Stomach (tissue), 19 donors: ENCODE measurements at places on chromosomes 13 and 19.

DNA sequence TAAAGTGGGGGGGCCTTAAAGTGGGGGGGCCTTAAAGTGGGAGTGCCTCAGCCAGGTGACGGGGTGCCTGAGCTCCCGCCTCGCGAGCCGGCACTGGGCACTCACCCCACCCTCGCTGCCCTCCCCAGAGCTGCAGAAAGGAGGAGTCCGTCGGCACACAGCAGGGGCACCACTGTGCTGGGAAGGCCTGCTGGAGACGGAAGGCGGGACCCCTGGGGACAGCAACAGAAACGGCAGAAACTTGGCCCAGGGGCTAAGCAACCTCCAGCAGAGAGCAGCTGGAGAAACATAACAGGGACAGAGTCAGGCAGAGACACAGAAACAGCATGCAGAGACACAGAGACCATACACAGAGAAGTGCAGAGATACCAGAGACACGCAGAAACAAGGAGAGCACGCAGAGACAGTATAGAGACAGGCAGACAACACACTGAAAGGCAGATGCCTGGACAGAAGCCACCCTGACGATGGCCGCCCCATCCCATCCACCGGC lies 7.9 kb downstream of the CFD start:
- H3K27ac ChIP-seq, result no peak overlapping the region
- no peak for DNase-seq
- H3K27me3 ChIP-seq, result no peaks in the 10 kb centered on the region
- H3K4me3 ChIP-seq, result no peak overlapping the region

DNA sequence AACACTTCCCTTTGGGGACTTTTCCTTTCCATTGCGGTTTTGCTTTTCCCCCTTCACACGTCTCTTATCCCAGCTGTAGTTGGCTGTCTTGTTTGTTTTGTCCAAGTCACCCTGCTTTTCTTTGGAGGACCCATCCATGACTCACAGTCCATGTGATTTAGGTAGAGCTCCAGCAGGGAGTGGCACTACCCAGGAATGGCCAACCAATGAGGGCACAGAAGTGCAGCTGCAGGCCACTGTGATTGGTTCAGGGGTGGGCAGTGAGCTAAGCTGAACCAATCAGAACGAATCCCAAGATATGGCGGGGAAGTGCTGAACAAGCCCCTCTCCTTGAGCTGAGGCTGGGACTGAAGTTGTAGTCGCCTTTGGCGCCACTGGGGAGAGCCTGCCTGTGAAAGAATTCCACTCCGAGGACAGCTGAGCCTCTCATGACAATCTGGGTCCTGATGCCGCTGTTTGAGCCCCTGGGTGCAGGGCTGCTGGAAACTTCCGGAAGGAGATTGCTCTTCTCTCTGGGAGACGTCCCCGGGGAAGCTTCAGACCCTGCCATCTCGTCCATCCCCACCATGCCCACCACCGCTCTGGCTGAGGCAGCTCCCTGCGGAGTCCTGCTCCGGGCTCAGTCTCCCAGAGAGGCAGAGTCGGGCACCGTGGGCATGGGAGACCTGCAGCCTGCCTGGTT lies 62.9 kb upstream of the URI1 start:
- H3K4me3 ChIP-seq, result no peak overlapping the region
- no peak for DNase-seq
- no peaks in the 10 kb centered on the region for H3K27me3 ChIP-seq

- H3K36me3 ChIP-seq, result no peaks in the 10 kb centered on the region
- peaks cover 23% of the 10 kb centered on the region for H3K4me1 ChIP-seq
- DNase-seq, result no peak
- no peak overlapping the region for H3K27ac ChIP-seq
- H3K4me3 ChIP-seq, result no peak overlapping the region
Observed at GRCh38 chr13:32073180-32073864, 41.7 kb downstream of the FRY start.

GRCh38 chr13:47999973-48000372 lies 1.1 kb downstream of the SUCLA2 start:
- no peaks in the 10 kb centered on the region for H3K27me3 ChIP-seq
- peak overlapping the region; percentile 91 for H3K27ac ChIP-seq
- peak overlapping the region; percentile 99 for H3K4me3 ChIP-seq
- DNase-seq, result no peak

GRCh38 chr13:114128624-114129522 lies 3.5 kb downstream of the RASA3 start:
- peak; percentile 88 for DNase-seq
- H3K4me3 ChIP-seq, result peak overlapping the region; percentile 16
- H3K27ac ChIP-seq, result peak overlapping the region; percentile 83
- peaks cover 12% of the 10 kb centered on the region for H3K27me3 ChIP-seq

DNA sequence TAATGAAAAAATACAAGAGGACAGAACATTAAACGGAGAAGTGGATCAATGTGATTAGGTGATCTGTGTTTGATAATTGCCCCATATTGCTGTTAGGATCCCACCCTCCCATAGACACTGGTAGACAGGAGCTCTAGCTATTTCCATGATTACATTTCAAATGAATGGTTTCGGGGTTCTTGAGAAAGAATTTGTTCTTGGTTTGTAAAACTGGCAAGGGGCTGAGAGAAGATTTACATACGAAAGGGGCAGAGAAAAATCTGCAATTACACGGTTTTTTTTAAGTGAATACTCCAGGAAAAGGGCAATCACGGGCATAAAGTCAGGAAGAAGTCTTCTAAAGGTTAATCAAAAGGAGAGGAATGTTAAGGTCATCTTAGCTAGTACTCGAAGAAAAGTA lies 2125.7 kb upstream of the PCDH20 start:
- no peaks in the 10 kb centered on the region for H3K27me3 ChIP-seq
- H3K4me3 ChIP-seq, result no peak overlapping the region
- H3K4me1 ChIP-seq, result no peaks in the 10 kb centered on the region

DNA sequence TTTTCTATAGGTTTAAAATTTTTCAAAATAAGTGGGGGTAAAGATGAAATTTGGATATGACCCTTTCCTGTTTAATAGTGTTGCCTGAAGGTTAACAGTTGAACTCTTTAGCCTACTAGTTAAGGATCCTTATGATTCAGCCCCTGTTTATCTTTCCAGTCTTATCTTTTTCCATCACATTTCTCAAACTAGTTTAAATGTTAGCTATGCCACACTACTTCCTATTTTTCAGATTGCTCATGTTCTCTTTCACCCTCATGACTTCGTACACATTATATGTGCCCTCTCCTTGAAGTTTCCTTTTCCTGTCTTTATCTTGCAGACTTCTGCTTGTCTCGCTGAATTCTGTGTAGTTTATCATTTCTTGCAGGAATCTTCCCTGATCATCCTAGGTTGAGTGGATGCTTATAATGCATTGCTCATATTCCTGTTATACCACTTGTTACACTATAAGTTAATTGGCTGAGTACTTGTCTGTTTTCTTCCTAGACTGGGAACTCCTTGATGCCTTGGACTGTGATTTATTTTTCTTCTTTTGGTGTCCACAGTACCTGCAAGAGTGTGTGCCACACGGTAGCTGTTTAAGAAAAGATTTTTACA lies 86.7 kb downstream of the FNDC3A start:
- H3K27ac ChIP-seq, result no peak overlapping the region
- H3K4me1 ChIP-seq, result peaks cover 24% of the 10 kb centered on the region
- H3K4me3 ChIP-seq, result no peak overlapping the region
- DNase-seq, result no peak
- H3K36me3 ChIP-seq, result no peaks in the 10 kb centered on the region
- no peaks in the 10 kb centered on the region for H3K27me3 ChIP-seq

- H3K27ac ChIP-seq, result no peak within 1 kb of the TSS
- peaks cover 8% of the 10 kb centered on the region for H3K27me3 ChIP-seq
- H3K36me3 ChIP-seq, result no peaks in the 10 kb centered on the region
- no peaks in the 10 kb centered on the region for H3K4me1 ChIP-seq
- no peak within 1 kb of the TSS for H3K4me3 ChIP-seq
Observed at GRCh38 chr19:14674764-14675163, at the start of gene ADGRE3. TSS of gene ADGRE3 (minus strand) at chr19:14674844. CDS start at chr19:14674770, 74 bp downstream.

GRCh38 chr19:4712771-4713170 lies 10.9 kb downstream of the DPP9 start:
- no peaks in the 10 kb centered on the region for H3K27me3 ChIP-seq
- peaks cover 80% of the 10 kb centered on the region for H3K36me3 ChIP-seq

DNA sequence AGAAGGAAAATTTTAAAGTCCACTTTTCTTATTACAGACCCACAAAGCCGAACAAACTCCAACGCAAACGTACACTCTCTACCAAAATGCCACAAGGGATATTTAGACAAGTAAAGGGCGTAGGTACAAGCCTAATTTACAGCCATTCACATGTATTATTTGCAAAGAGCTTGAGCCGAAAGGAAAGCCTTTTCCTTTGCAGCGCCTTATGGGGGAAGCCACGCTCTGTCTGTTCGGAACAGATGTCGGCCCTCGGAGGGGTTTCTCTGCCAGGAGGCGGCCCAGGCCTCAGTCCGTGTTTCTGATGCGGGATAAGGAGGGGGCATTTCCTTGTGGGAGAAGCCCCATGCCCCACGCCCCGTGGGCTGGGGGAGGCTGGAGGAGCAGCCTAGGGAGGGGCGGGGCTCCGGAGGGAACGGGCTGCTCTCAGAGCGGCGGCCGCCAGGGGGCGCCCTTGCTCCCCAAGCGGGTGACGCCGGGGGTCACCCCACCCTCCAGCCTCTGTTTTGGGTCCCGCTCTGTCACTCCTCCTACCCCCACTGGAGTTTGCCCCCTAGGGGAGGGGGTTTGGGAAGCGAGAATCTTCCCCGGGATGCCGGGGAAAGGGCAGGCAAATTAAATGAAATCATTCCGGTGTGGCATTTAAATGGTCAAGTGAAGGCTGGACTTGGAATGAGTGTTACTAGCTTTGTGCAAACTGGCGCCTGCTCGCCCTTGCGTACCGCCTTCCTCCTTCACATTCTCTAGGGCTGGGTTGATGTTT lies 2.9 kb downstream of the HTR2A start:
- peak; percentile 91 for DNase-seq
- peaks cover 34% of the 10 kb centered on the region for H3K4me1 ChIP-seq
- no peaks in the 10 kb centered on the region for H3K27me3 ChIP-seq
- peak overlapping the region; percentile 11 for H3K27ac ChIP-seq
- peak overlapping the region; percentile 58 for H3K4me3 ChIP-seq

DNA sequence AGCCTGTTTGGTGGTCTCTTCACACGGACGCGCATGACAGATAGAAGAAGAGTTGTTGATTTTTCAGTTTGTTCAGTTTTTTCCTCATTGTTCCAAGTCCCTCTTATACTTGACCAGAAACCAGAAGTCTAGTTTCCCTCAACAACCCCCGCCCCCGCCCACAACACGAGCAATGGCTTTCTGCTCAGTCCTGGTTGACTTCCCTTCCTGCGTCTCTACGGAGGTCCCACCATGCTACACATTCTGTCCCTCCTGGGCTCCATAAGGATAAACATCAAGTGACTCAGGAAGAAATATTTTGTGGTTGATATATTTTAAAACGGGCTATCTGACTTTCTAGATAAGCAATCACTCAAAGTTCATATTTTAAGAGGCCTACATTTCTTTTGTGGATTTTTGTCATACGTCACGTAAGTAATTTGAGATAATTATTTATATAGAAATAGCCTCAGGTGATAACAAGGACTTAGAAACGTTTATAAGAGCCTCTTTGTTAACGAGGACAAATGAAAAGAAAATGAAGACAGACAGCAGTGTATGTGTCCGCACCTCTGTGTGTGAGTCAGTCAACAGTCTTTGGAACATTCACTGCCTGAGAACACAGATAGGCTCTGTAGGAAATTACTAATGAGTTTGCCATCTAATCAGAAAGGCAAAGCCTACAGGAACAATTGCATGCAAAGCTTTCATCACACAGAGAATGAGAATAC lies 214.4 kb downstream of the RAP2A start:
- no peaks in the 10 kb centered on the region for H3K27me3 ChIP-seq
- H3K4me3 ChIP-seq, result no peak overlapping the region
- no peaks in the 10 kb centered on the region for H3K36me3 ChIP-seq
- no peaks in the 10 kb centered on the region for H3K4me1 ChIP-seq
- DNase-seq, result no peak
- H3K27ac ChIP-seq, result no peak overlapping the region

DNA sequence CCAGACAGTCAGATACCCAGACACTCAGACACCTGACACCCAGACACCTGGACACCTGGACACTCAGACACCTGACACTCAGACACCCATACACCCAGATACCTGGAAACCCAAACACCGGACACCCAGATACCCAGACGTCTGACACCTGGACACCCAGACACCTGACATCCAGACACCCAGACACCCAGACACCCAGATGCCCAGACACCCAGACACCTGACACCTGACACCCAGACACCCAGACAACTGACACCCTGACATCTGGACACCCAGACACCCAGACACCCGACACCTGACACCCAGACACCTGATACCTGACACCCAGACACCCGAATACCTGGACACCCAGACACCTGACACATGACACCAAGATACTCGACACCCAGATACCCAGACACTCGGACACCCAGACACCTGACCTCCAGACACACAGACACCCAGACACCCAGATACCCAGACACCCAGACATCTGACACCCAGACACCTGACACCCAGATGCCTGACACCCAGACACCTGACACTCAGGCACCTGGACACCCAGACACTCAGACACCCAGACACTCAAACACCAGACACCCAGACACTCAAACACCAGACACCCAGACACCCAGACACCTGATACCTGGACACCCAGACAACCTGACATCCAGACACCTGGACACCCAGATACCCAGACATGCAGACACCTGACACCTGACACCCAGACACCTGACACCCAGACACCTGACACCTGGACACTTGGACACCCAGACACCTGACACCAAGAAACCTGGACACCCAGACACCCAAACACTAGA lies 19.1 kb downstream of the C19orf12 start:
- no peaks in the 10 kb centered on the region for H3K4me1 ChIP-seq
- H3K4me3 ChIP-seq, result no peak overlapping the region
- no peak overlapping the region for H3K27ac ChIP-seq
- peaks cover under 1% of the 10 kb centered on the region for H3K36me3 ChIP-seq
- H3K27me3 ChIP-seq, result no peaks in the 10 kb centered on the region

- H3K36me3 ChIP-seq, result peaks cover 79% of the 10 kb centered on the region
- no peak overlapping the region for H3K4me3 ChIP-seq
- H3K27ac ChIP-seq, result no peak overlapping the region
Observed at GRCh38 chr19:44649578-44650145, 6.0 kb downstream of the PVR start.

GRCh38 chr19:12333162-12334159 lies at the start of gene ZNF563:
TSS of gene ZNF563 (minus strand) at chr19:12333633. CDS start at chr19:12333482, 151 bp downstream.
- H3K36me3 ChIP-seq, result no peaks in the 10 kb centered on the region
- DNase-seq, result peak; percentile 99
- no peaks in the 10 kb centered on the region for H3K27me3 ChIP-seq
- H3K4me3 ChIP-seq, result peak within 1 kb of the TSS; percentile 72
- H3K4me1 ChIP-seq, result peaks cover 5% of the 10 kb centered on the region

GRCh38 chr13:45328661-45329111 lies 12.3 kb downstream of the TPT1 start:
- H3K4me1 ChIP-seq, result peaks cover 77% of the 10 kb centered on the region
- DNase-seq, result no peak
- no peak overlapping the region for H3K27ac ChIP-seq
- H3K36me3 ChIP-seq, result peaks cover 2% of the 10 kb centered on the region
- no peaks in the 10 kb centered on the region for H3K27me3 ChIP-seq
- no peak overlapping the region for H3K4me3 ChIP-seq

- no peaks in the 10 kb centered on the region for H3K27me3 ChIP-seq
- no peaks in the 10 kb centered on the region for H3K4me1 ChIP-seq
Observed at GRCh38 chr13:32142956-32143375, 111.4 kb downstream of the FRY start.

GRCh38 chr13:35978607-35979316 lies 152.4 kb downstream of the DCLK1 start:
- peak overlapping the region; percentile 47 for H3K27ac ChIP-seq
- H3K4me3 ChIP-seq, result no peak overlapping the region

- no peak for DNase-seq
- peak overlapping the region; percentile 46 for H3K27ac ChIP-seq
- peaks cover 17% of the 10 kb centered on the region for H3K4me1 ChIP-seq
- no peak overlapping the region for H3K4me3 ChIP-seq
Observed at GRCh38 chr13:112704308-112705145, 14.7 kb downstream of the ATP11A start.
